ENCODE measurements at places on chromosomes 12 and 14.

DNA sequence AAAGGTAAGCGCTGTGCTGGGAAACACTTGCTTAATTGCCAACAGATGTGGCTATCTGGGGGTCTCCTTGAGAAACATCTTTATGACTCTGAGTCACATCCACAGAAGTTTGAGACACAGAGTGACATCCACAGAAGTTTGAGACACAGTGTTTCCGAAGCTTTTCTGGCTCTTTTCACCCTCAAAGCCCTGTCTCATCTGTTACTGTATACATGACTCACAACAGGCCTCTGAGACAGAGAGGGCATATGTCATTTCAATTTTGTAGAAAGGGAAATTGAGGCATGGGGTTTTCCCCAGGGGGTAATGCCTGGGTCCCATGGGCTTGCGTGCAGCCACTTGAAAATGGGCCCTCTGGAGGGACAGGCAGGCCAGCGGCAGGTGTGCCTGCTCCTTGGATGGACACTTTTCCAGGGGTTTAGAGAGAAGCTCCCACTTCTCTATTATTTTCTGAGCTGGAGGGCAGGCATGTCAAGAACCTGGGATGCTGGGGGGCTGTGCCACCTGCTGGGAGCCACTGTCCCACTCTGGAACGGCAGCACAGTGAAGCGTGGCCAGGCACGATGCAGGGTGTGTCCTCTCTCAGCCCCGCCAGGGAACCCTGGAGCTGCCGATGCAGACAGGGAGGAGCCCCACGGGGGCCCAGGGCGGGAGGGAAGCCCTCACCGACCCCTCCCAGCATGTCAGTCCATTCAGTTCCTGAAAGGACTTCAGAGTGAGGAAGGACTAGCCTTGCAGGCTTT, 111.3 kb upstream of the FKBP4 start:
- DNase-seq, result no peak

GRCh38 chr14:99907761-99908652, 114.8 kb downstream of the EML1 start:
- DNase-seq, result no peak

DNA sequence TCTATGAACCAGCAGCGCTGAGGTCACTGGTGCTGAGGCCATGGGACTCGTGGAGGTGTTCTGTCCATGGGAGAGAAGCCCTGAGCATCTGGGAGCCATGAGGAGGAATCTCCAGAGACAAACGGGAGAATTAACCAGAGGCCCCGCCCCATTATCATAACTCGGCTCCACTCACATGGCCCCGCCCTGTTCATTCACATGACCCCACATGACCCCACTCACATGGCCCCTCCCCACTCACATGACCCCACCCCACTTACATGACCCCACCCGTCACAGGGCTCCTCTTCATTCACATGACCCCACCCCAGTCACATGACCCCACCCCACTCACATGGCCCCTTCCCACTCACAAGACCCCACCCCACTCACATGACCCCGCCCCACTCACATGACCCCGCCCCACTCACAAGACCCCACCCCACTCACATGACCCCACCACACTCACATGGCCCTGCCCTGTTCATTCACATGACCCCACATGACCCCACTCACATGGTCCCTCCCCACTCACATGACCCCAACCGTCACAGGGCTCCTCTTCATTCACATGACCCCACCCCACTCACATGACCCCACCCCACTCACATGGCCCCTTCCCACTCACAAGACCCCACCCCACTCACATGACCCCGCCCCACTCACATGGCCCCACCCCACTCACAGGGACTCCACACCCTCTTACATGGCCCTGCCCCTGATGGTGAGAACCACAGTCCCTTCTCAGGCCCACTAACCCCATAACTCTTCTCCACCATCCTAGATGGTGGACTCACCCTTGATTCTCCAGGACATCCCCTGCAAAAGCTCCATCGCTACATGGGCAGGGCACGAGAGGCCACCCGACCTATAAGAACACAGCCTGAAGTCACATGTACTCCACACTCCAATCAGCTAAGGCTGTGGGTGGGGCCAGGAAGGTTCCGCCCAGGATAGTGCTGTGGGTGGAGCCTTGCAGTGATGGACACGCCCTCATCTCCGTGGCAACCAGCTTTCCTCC, 151.1 kb upstream of the SFSWAP start:
- DNase-seq, result no peak

- DNase-seq, result no peak
Observed at GRCh38 chr14:28656704-28657255, 109.8 kb upstream of the FOXG1 start.

DNA sequence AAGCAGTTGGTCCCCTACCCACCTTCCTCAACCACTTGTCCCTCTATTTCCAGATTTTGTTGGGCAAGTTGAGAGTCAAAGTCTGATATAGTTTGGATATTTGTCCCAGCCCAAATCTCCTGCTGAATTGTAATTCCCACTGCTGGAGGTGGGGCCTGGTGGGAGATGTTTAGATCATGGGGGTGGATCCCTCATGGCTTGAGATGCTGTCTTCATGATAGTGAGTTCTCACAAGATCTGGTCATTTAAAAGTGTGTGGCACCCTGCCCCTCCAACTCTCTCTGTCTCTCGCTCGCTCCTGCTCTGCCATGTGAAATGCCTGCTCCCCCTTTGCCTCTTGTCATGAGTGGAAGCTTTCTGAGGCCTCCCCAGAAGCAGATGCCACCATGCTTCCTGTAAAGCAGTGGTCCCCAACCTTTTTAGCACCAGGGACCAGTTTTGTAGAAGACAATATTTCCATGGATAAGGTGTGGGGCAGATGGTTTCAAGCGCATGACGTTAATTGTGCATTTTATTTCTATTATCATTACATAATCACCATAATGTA, 37.3 kb upstream of the BCL11B start:
- DNase-seq, result no peak

DNA sequence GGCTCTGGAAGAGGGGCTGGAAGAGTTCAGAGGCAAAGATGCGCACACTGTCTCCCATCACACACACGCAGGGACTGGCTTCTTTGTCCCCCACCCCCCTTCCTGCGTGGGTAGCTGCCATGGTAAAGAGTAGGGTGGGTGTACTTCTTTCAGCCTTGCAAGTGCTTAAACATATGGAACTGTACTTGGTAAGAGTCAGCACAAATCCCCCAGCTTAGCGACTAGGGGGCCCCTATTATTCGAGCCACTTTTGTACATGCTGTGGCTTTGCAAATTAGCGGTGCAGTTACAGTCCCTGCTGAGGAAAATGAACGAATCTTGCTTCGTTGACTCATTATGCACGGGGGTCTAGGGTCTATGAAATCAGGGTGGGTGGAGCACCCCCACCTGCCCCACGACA, 123.8 kb downstream of the AACS start:
- no peak for DNase-seq

DNA sequence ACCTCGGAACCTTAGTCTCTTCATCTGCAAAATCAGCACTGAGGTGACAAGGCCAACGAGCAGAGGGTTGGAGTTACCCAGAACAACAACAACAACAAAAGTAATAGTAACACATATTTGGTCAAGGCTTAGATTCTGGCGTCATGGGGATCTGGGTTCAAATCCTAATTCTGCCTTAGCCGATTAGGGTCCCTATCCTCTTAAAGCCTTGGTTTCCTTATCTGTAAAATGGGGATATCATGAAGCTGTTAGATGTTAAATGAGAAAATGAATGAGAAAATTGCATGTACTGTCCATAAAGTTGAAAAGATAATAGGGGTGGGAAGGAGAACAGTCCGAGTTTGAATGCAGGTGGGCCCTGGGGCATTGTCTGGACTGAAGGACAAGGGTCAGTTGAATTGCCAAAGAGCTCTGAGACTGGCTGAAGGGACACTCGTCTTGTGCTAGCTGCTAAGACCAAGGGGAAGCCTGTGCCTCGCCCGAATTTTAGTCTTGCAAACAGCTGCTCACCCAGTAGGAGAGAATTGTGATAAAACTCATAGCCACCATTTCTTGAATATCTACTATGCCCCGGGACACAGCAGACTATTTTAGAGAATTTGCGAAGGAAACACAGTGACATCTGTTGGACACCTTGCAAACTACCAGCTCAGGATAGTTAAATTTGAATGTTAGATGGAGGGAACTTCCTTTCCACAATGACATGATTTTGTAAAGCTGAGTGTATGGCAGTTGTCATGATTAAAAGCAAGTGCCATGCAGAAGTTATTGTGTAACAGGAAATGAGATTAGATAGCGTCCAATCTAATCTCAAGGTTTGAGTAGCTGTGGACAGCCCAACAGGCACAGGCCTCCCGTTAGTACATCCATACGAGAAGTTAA, 6.8 kb upstream of the HNF1A start:
- no peak for DNase-seq

DNA sequence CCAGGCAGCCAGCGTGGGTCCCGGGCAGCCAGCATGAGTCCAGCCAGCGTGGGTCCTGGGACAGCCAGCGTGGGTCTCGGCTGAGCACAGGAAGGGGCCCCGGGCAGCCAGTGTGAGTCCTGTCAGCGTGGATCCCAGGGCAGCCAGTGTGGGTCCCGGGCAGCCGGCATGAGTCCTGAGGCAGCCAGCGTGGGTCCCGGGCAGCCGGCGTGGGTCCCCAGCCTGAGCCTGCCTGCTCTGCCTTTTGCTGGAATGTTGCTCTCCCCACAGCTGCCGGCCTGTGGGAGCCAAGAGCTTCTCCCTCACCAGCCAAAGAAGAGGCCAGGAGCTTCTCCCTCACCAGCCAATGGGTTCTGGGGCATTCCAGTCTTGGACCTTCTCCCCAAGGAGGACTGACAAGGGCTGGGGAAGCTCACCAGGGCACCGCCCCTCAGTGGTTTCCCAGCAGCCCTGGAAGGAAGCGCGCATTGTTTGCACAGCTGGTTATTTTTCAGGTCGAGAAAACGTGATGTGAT, 15.0 kb upstream of the RFLNA start:
- DNase-seq, result no peak

- no peak for DNase-seq
Observed at GRCh38 chr12:49750027-49750995, 9.0 kb downstream of the TMBIM6 start.

GRCh38 chr14:23631702-23632460, 4.3 kb upstream of the DHRS2 start:
- DNase-seq, result no peak

- no peak for DNase-seq
Observed at GRCh38 chr12:131378861-131379665, 331.8 kb upstream of the SFSWAP start.

- DNase-seq, result no peak
Observed at GRCh38 chr12:42130672-42131402, 13.8 kb downstream of the GXYLT1 start.

DNA sequence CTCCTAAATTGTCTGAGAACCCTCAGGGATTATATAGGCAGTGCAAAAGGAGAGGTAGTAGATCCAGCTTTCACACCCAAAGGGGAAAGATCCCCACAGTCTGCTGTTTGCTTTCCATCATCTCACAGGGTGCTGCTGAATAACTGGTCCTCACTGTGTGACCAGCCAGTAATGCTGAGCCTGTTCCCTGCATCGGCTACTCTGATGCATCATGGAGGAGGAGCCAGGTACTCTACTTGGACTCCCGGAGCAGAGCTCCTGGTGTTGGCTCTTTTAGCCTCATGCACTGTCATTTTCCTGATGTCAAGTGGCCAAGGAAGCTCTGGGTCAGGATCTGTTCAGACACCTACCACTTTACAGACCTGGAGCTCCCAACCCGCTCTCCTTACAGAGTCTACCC, 127.4 kb upstream of the ATF1 start:
- no peak for DNase-seq

DNA sequence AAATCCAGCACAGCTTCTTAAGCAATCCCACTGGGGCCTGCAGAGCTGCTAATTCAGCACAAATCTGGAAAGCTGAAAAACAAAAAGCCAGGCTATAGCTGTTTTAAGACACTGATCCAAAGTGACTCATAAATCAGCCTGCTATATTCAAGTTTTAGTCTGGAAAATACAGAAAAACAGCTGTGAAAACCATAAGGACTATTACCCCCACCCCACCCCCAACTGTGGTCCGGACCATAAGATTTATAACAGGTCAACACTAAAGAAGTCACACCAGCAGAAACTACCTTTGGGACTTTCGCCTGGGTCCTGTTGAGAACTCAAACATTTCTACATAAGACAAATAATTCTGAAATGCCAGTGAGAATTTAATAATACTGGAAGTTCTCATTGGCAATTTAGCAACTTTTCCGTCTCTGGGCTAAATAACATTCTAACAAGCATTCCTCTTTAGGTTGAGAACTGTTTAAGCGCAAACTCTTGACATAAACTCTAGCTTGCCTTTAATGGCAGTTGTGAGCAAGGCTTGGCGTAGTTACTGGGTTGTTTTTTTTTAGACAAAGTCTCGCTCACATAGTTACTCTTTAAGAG, 3.3 kb downstream of the LRIG3 start:
- no peak for DNase-seq

- no peak for DNase-seq
Observed at GRCh38 chr12:5648692-5649359, 216.9 kb downstream of the NTF3 start.

DNA sequence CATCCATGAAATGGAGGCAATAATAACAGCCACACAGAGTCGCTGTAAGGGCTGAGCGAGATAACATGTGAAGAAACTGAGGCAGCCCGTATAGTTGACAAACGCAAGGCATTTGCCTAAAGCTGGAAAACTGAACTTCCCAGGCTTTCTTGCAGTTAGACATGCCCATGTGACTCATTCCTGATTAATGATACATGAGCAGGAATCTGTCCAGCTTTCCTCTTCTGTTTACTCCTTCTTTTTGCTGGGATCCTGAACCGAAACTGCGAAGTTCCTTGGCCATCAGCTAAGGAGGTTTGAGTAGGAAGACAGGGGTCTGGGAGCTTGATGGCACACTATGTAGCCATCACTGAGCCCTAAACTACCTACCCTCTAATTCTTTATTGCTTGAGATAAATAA, 52.2 kb downstream of the ST8SIA1 start:
- DNase-seq, result no peak

GRCh38 chr12:37543966-37544668, 772.5 kb upstream of the ALG10B start:
- DNase-seq, result no peak

GRCh38 chr12:9041321-9041720, 52.0 kb downstream of the KLRG1 start:
- DNase-seq, result no peak

- DNase-seq, result no peak
Observed at GRCh38 chr14:77674931-77675330, 32.9 kb downstream of the ALKBH1 start.

GRCh38 chr14:75249251-75249957, 29.2 kb upstream of the FOS start:
- DNase-seq, result no peak

DNA sequence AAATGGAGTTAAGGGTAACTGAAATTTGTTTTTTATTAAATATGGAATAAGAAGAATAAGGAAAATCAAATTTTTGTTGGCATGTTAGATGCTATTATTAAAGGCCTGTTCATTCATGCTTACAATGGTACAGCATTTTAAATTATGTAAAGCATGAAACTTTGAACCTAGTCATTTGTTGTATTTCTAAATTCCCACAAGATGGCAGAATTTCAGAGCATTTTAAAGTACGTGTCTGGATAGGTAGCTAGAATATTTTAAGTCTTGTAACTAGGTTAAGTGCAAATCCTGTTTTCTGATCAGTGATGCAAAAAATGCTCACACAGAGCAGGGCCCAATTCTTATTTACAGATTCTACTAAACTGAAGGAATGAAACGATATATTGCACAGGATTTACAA, 585.6 kb upstream of the MIS18BP1 start:
- DNase-seq, result no peak

Measured in Right ventricle myocardium inferior (tissue), 1 donor.